ENCODE measurements at places on chromosomes 12 and 14.

- H3K27me3 ChIP-seq = no peaks in the 10 kb centered on the region
- H3K36me3 ChIP-seq = no peaks in the 10 kb centered on the region
- H3K4me3 ChIP-seq = no peak overlapping the region
- H3K27ac ChIP-seq = no peak overlapping the region
- peak; percentile 10 for DNase-seq
Observed at GRCh38 chr12:49541140-49541861, 2.5 kb downstream of the KCNH3 start.

- no peaks in the 10 kb centered on the region for H3K36me3 ChIP-seq
- no peak for DNase-seq
- no peaks in the 10 kb centered on the region for H3K27me3 ChIP-seq
- no peaks in the 10 kb centered on the region for H3K4me1 ChIP-seq
- H3K27ac ChIP-seq = no peak overlapping the region
- no peak overlapping the region for H3K4me3 ChIP-seq
Observed at GRCh38 chr14:57869617-57870016, 3.7 kb upstream of the SLC35F4 start.

- no peak overlapping the region for H3K27ac ChIP-seq
- no peaks in the 10 kb centered on the region for H3K27me3 ChIP-seq
- H3K4me3 ChIP-seq = no peak overlapping the region
- DNase-seq = no peak
Observed at GRCh38 chr12:11555743-11556625, 93.5 kb upstream of the ETV6 start.

GRCh38 chr12:70043490-70044138 is 199.6 kb upstream of the CNOT2 start:
- DNase-seq = no peak
- no peaks in the 10 kb centered on the region for H3K36me3 ChIP-seq
- no peaks in the 10 kb centered on the region for H3K27me3 ChIP-seq
- H3K27ac ChIP-seq = no peak overlapping the region
- H3K4me1 ChIP-seq = no peaks in the 10 kb centered on the region

DNA sequence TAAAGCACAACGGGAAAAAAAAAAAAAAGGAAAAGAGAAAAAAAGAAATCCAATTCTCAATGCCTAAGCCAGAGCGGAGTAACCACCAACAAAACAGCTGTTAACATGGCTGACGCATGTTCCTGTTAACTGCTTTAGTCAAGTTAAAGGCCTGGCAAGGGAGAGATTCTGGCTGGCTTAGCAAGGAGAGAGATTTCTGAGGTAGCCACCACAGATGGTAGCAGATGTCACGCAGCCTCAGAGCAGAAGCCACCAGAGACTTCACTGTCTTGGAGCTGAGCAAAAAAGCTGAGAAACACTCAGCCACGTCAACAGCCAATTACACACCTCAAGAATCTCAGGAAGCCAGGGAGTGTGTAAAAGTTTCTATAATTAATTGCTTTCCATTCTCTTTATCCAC is 87.1 kb downstream of the TMCC3 start:
- H3K27ac ChIP-seq = no peak overlapping the region
- no peak overlapping the region for H3K4me3 ChIP-seq
- H3K27me3 ChIP-seq = no peaks in the 10 kb centered on the region
- H3K4me1 ChIP-seq = peaks cover 23% of the 10 kb centered on the region
- DNase-seq = no peak

GRCh38 chr12:46402451-46402850 is 29.9 kb upstream of the SLC38A2 start:
- no peak overlapping the region for H3K4me3 ChIP-seq
- no peak for DNase-seq
- no peaks in the 10 kb centered on the region for H3K27me3 ChIP-seq
- H3K27ac ChIP-seq = no peak overlapping the region

GRCh38 chr12:12443431-12443878 is 86.6 kb downstream of the BORCS5 start:
- no peak for DNase-seq
- no peaks in the 10 kb centered on the region for H3K27me3 ChIP-seq
- H3K36me3 ChIP-seq = no peaks in the 10 kb centered on the region
- no peak overlapping the region for H3K27ac ChIP-seq
- H3K4me3 ChIP-seq = no peak overlapping the region

- H3K36me3 ChIP-seq = no peaks in the 10 kb centered on the region
- H3K4me3 ChIP-seq = no peak overlapping the region
- H3K27me3 ChIP-seq = no peaks in the 10 kb centered on the region
- no peak overlapping the region for H3K27ac ChIP-seq
- H3K4me1 ChIP-seq = no peaks in the 10 kb centered on the region
- DNase-seq = no peak
Observed at GRCh38 chr12:98418357-98419075, 96.9 kb upstream of the TMPO start.

GRCh38 chr14:24274101-24274543 is 2.7 kb upstream of the RABGGTA start:
- no peak overlapping the region for H3K4me3 ChIP-seq
- no peaks in the 10 kb centered on the region for H3K36me3 ChIP-seq
- H3K27me3 ChIP-seq = no peaks in the 10 kb centered on the region
- H3K27ac ChIP-seq = peak overlapping the region; percentile 76

DNA sequence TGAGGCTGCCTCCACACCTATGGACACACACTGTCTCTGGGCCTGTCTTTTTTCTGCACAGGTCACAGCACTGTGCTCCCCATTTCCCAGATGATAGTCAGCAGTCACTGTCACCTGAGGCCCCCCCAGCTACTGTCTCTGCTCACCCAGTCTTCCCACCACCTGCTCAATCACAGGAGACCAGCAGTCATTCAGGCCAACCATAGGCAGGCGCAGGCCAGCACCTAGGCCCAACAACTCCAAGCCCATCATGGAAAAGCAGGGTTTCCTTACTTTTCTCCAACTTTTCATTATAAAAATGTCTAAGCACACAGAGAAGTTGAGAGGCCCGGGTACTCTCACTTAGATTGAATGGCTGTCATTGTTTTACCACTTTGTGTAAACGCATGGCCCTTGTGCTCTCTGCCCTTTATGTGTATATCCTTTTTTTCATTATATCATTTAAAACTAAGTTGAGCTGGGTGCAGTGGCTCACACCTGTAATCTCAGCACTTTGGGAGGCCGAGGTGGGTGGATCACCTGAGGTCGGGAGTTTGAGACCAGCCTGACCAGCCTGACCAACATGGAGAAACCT is 7.1 kb downstream of the PXN start:
- H3K36me3 ChIP-seq = no peaks in the 10 kb centered on the region
- H3K27ac ChIP-seq = no peak overlapping the region
- no peak for DNase-seq

DNA sequence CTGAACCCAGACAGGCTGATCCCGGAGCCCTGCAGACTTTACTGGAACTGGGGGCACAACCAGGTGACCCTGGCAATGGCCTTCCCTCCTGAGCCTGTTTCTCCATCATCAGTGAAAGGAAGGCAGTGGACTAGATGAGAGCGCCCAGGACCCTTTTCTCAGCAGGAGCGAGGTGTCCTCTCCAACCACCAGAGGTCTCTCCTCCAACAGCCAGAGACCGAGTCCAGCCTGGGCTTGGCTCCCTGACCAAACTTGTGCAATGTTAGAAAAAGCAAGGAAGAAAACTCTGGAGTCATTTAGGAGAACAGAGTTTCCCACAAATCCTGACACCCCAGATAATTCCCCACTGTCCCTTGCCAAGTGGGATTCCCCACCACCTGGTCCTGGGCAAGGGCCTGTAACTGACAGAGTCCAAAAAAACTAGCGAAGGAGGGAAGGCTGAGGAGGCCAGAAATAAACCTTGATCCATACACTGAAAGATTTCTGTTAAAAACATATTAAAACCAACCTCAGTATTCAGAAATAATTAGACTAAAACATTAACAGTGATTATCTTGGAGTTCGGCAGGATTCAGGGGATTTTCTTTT is 9.0 kb downstream of the RPS6KL1 start:
- H3K4me3 ChIP-seq = no peak overlapping the region
- no peak for DNase-seq
- H3K27ac ChIP-seq = no peak overlapping the region
- H3K4me1 ChIP-seq = no peaks in the 10 kb centered on the region
- no peaks in the 10 kb centered on the region for H3K36me3 ChIP-seq

- DNase-seq = no peak
- H3K4me3 ChIP-seq = no peak overlapping the region
- no peak overlapping the region for H3K27ac ChIP-seq
- H3K4me1 ChIP-seq = no peaks in the 10 kb centered on the region
- H3K27me3 ChIP-seq = no peaks in the 10 kb centered on the region
- H3K36me3 ChIP-seq = no peaks in the 10 kb centered on the region
Observed at GRCh38 chr14:94403312-94403932, 15.0 kb upstream of the SERPINA1 start.

DNA sequence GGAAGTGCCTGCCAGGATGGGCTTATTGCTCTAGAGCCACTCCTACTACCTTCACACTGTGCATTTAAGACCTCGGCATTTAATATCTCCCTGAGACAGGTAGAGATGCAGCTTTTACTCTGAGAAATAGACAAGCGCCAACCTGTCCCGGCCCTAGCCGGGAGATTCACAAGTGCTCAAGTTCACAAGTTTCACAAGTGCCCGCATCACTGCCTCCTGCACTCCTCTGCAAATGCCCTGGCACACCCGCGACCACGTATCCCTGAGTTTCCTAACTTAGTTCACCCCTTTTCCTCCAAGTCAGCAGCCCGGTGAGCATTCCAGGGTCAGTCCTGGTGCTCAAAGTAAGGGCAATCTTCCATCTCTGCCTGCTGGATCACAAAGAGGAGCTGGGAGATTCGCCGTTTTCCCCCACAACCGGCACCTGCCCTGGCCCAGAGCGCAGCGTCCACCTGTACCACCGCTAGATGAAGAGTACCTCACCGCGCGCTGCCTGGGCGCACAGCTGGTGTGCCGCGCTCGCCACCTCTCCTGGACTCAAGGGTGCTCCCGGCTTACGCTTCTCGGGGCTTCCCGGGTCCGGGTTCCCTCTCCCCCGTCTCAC is 5.0 kb upstream of the SLC38A4 start:
- H3K4me3 ChIP-seq = no peak overlapping the region
- DNase-seq = no peak
- H3K4me1 ChIP-seq = peaks cover 9% of the 10 kb centered on the region
- H3K27me3 ChIP-seq = peaks cover 5% of the 10 kb centered on the region
- no peaks in the 10 kb centered on the region for H3K36me3 ChIP-seq
- no peak overlapping the region for H3K27ac ChIP-seq

- no peak for DNase-seq
- no peak overlapping the region for H3K4me3 ChIP-seq
- no peaks in the 10 kb centered on the region for H3K36me3 ChIP-seq
- H3K27me3 ChIP-seq = no peaks in the 10 kb centered on the region
- peak overlapping the region; percentile 4 for H3K27ac ChIP-seq
- H3K4me1 ChIP-seq = peaks cover 9% of the 10 kb centered on the region
Observed at GRCh38 chr14:68779761-68780323, 13.0 kb downstream of the ZFP36L1 start.

DNA sequence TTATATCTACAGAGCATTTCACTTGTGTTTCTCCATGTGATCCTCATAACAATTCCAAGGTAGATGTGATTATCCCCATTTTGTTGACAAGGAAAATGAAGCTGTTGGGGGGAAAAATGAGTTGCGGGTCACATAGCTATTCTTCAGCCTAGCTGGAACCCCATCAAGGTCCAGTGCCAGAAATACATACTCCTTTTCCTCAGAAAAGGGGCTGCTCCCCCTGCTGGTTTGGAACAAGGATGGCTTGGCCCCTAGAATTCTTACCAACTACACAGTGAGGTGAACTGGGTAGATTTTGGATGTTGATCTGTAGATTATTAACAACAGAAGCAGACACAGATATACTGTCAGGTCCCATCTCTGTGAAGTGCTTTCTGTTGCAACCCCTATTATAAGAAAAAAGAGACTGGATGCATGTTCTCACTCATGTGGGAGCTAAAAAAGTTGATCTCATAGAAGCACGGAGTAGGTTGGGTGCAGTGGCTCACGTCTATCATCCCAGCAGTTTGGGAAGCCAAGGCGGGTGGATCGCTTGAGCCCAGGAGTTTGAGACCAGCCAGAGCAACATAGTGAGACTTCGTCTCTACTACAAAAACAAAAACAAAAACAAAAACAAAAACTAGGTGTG is 8.9 kb downstream of the IKZF4 start:
- H3K27me3 ChIP-seq = no peaks in the 10 kb centered on the region
- no peak overlapping the region for H3K27ac ChIP-seq
- H3K36me3 ChIP-seq = no peaks in the 10 kb centered on the region
- H3K4me1 ChIP-seq = no peaks in the 10 kb centered on the region

GRCh38 chr14:65070471-65070976 is 31.8 kb downstream of the MAX start:
- DNase-seq = no peak
- H3K4me3 ChIP-seq = no peak overlapping the region
- H3K27me3 ChIP-seq = no peaks in the 10 kb centered on the region
- no peaks in the 10 kb centered on the region for H3K36me3 ChIP-seq
- peaks cover 11% of the 10 kb centered on the region for H3K4me1 ChIP-seq

DNA sequence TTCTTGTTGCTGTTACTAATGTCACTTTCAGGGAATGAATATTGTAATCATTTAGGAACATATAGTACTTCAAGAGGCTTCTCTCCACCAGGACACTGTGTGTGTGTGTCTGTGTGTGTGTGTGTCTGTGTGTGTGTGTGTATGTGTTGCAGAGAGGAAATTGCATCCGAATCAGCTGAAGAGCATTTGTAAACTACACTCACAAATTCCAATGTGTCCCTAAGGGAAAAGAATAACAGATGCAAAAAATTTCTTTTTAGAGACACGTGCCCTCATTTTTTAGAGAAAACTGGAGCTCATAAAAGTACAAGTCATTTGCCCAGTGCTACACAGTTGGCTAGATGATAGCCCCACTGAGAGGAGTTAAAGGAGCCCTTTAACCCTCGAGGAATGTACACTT is 168.8 kb downstream of the ANO4 start:
- DNase-seq = no peak
- H3K4me3 ChIP-seq = no peak overlapping the region
- H3K4me1 ChIP-seq = no peaks in the 10 kb centered on the region
- no peaks in the 10 kb centered on the region for H3K36me3 ChIP-seq

DNA sequence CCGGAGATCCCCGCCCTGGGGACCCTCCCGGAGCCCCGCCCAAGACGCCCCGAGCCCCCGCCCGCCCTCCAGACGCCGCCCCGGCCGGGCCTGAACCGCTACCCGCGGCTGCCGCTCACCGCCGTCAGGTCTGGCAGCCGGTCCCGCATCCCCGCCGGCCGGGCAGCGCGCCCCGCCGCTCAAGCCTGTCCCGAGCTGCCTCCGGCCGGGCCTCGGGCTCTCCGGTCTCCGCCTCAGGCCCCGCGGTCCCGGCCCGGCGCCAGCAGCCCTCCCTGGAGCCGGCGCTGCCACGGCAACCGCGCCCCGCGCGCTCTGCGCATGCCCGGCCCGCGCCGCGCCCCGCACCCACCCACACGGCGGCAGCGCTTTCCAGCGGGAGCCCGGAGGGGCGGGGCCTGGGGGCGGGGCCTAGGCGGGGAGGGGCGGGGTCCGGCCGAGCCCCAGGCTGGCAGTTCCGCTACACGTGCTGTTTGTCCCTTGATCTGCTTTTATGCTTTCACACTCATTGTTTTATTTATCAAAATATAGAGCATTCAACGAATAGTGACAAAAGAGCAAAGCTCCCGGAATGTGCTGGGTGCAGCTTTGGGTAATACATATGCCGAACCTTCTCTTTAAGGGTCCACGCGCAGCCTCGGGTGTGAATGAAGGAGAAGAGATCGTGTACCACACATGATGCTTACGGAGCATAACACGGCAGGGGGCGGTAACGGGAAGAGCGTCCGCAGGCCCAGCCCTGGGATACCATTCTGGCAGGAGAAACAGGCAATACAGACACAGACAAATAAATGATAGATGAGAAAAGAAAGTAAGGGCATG is at the start of gene STX2:
Gene STX2 (minus strand): TSS at position 300 of the 819 bp plus-strand sequence. CDS start 151 bp downstream, at position 149.
- no peaks in the 10 kb centered on the region for H3K27me3 ChIP-seq
- peak within 1 kb of the TSS; percentile 61 for H3K4me3 ChIP-seq
- H3K27ac ChIP-seq = no peak within 1 kb of the TSS
- no peaks in the 10 kb centered on the region for H3K36me3 ChIP-seq

- H3K27me3 ChIP-seq = no peaks in the 10 kb centered on the region
- no peaks in the 10 kb centered on the region for H3K4me1 ChIP-seq
- no peak for DNase-seq
- no peak overlapping the region for H3K27ac ChIP-seq
Observed at GRCh38 chr12:52667509-52667908, 12.7 kb downstream of the KRT1 start.

Data from B cell (primary cell).